ENCODE measurements at places on chromosomes 2 and 18.

DNA sequence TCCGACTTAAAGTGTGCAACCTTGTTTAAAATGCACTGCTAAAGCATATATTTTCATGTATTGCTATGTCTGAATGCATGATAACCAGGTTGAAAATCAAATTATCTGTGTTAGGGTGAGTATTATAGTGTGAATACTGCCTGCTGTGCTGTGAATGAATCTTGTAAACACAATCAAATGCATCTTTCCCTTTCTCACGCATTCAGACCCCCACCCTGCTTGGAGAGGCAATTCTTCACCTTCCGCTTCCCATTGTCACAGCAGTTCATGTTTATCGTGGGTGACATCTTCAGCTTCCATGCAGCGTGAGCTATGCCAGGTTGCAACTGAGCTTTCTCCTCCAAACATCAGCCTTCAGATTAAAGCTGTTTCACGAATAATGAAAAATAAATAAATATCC is 418.0 kb downstream of the MEIS1 start:
- DNase-seq: no peak

DNA sequence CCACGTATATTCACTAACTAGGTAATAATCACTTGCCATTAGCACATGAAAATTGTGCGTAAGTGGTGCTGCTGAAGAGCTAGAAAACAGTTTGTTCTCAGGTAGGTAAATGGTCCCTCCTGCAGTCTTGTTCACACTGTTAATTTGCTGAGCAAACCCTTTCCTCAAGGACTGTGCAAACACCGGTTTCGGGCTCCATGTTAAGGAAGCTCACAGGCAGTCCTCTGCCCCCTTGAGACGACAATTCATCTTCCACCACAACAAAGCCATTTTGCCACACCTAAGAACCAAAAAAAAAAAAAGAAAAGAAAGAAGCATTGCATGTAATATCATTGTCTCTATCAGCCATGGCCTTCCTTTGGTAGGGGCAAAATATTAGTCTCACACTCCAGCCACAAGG is 193.9 kb downstream of the BCL11A start:
- DNase-seq: no peak

DNA sequence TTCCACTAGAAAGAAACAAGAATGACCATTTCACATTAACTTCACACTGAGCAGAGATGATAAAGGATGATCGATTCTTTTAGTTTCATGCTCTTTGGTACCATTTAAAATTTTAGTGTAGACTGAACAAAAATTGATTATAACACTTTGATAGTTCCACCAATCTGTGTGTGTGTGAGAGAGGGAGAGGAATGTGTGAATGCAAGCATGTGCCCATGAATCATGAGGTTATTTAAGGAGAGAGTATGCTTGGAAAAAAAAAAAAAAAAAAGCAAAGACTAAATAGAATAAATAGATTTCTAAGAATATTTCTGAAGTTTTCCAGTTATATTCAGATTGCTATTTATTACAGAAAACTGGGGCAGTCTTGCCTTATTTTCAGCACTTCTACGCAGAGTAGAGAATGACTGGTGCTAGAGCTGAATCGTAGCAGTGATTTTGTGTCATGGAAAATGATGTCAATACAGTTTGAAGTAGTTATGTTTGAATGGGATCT is 900.8 kb downstream of the SLC4A3 start:
- DNase-seq: no peak

DNA sequence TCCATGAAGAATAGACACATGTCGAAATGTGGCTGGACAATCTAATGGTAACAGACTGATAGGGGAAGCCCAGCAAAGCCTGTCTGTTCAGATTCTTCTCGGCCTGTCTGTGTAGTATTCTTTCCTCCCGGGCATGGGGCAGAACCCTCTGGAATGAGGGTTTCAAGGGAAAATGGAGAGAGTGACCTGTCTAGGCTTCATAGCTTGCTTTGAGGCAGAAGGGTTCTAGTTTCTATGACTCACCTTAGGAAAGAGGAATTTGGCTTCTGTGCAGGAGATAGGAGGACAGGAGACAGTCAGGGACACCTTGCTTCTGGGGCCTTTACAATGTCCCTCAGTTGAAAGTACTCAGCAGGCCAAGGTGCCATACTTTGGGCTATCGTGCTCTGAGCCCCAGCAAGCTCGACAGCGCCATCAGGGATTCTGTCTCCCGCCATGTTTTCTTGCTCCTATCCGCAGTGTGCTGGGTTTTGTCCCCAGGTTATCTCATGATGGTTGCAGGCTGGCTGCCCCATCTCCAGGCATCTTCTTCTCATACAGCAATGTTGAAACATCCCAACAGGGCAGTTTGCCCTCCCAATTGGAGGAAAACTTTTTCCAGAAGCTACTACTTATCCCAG is 74.7 kb upstream of the TLK1 start:
- no peak for DNase-seq

- no peak for DNase-seq
These were observed 22.1 kb downstream of the B3GNT2 start for GRCh38 chr2:62217970-62218369.

DNA sequence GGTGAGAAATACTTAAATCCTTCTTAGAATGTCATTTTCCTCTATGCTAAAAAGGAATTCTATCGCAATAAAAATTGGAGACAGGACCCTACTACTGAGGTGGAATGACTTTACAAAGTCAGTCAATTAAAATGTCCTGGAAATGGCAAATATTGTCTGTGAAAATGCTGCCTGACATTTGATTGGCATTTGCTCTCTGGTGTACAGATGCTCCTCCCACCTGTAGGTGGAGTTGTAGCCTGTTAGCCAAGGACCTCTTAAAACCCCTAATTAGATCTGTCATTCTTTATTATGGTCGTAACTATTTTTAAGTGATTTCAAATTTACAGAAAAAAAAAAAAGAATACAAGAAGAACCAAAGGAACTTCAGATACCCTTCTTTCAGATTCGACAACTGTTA is 393.1 kb upstream of the KLHL29 start:
- no peak for DNase-seq

- DNase-seq: no peak
These were observed 109.9 kb upstream of the CD302 start for GRCh38 chr2:159907909-159908308.

DNA sequence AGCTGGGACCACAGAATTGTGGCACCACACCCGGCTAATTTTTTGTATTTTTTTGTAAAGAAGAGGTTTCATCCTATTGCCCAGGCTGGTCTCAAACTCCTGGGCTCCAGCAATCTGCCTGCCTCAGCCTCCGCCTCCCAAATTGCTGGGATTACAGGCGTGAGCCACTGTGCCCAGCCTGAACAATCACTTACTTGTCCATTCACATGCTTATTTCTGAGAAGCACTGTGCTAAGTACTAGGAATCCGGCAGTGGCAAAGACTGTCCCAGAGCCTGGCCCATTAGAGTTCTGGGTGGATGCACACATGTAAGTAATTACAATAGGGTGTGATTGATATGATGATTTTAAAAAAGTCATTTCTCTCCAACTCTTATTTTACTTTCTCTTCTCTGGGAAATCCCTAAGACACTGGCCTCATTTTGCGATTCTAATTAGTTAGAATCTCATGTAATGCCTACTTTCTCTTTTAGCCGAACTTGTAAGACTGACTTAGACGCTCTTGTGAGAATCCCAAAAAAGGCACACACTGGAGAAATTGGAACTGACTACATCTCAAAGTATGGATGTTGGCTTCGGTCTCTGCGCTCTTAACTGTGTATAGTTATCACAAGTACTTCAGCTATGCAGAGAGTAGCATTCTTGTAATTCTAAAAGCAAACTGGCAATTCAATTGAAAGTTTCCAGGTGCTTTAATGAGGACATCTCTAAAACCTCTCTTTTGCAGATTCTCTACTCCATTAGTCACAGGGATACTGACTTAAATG is 567.7 kb downstream of the DCC start:
- no peak for DNase-seq

- no peak for DNase-seq
These were observed at the start of gene ZNF804A for GRCh38 chr2:184598316-184599053. ZNF804A (plus strand) TSS chr2:184598529; CDS start chr2:184598960, 431 bp downstream.

GRCh38 chr18:65751155-65752085 is 608 bp downstream of the CDH7 start:
- no peak for DNase-seq

DNA sequence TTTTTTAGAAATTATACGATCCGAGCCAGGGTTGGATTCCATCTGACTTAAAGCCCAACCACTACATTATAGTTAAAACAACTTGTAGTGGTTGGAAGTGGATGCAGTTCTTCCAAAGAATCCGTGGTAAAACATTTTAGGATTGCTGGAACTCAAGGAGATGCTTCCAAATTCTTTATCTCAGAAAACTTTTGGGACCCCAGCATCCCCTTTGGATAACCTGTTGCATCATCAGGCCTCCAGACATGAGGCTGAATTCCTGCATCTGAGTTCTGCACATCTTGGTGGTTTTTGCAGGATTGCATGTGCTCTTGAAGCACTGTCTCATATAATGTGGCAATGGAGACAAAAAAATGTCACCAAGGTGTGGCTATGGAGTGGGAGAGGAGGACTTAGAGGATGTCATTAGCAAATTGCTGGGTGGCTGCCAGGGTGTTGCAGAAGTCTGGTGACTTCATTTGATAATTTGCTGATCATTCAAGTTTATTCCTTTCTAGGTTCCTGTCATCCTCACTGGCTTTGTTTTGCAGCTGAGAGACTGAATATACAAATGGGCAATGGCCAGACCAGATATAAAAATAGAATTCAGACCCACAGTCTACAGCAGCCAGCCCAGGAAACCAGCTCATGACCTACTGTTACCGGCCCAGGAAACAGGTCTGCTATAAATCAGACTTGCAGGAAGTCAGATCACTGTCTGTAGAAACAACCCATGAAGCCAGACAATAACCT is 207.7 kb downstream of the BCL2 start:
- DNase-seq: no peak

GRCh38 chr2:100396483-100396882 is 21.0 kb downstream of the CHST10 start:
- DNase-seq: no peak

DNA sequence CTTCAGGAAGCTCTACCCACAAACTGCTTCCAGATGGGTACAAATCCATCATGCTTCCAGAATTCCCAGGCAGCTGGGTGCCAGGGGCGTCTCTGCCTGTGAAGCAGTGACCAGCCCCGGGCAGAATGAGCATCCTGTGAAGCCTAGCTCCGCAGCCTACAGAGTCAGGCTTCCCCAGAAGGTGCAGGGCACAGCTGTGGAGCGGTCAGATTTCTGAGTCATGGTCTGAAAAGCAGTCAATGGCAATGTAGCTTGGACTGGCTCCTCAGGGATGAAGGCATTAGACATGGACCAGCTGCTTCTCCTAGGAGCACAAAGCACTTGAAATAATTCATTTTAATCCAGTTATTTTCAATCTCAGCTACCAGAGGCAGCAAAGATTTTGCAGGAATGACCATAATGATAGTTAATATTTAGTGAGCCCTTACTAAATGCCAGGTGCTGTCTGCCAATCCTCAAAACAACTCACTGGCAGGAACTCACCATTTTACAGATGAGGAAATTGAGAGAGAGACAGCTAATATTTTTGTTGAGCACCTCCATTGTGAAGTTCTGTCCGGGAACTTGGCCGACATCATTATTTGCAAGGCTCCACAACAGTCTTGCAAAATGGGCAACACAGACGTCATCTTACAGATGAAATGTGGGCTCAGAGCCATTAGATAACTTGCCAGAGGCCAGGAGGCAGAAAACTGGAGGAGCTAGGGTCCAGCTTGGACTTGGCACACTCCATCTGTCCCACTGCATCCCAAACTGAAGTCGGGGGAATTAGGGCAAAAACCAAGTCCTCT is 31.7 kb downstream of the ACMSD start:
- DNase-seq: no peak

GRCh38 chr2:71669628-71670429 is 216.5 kb downstream of the DYSF start:
- no peak for DNase-seq

- DNase-seq: no peak
These were observed 34.2 kb downstream of the GRHL1 start for GRCh38 chr2:9985531-9986328.

GRCh38 chr2:208415255-208415654 is 8.7 kb downstream of the PTH2R start:
- no peak for DNase-seq

- no peak for DNase-seq
These were observed 2.9 kb upstream of the BCL2L11 start for GRCh38 chr2:111117598-111118480.

DNA sequence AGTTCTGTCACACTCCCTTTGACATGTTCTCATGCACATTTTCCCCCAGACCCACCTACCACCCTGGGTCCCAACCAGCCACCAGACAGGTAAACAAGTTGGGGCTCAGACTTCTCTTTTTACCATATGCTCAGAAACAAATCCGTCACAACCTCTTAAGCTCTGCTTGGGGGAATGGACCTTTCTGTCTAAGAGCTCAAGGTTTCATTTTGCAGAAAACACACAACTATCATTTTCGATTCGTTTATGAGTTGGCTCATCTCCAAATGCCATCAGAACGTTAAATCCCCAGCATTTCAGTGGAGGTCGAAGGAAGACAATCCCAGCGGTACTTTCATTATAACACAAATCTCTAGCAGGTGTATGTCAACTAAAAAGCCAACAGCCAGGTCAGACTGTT is 30.6 kb upstream of the NCK2 start:
- DNase-seq: no peak

DNA sequence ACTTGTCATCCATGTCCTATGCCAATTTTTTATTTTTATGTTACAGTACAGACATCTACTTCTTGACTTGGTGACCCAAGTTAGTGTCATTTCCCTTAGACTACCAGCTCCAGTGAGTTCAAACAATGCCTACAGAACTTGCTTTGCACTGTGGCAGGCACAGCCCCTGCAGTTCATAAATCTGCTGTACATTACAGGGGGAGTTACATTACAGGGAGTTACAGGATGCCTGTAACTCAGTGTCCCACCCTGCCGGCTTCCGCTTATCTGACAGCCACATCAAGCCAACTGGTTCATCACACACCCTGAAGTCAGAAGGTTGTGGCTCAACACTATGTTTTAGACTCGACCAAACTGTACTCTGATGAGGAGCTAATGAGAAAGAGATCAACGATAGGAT is 7.8 kb upstream of the NPAS2 start:
- no peak for DNase-seq

GRCh38 chr18:24346254-24346653 is 51.4 kb downstream of the OSBPL1A start:
- no peak for DNase-seq

DNA sequence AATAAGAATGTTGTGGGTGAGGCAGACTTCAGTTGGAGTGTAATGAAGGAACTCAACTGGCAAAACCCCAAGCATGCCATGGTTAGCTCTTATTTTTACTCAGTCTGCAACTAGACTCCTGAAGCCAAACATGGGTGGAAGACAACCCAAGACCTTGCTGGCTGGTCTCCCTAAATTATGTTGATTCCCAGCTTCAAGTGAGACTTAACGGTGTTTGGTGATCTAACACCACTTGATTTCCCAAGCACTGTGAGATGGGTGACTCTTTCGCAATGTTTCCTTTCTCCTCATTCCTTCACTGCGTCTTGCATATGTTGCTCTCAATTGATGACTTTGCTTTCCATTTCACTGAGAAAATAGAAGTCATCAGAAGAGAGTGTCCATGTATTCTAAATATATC is 693.1 kb downstream of the DCC start:
- DNase-seq: no peak
